Omental fat pad (tissue), 4 donors: ENCODE measurements at places on chromosomes 11 and 22. TPM values are rescaled to one million over a fixed set of nuclear protein-coding genes. Genes with fewer than 3 reads are reported as not detected.

RASSF10 gene
- total RNA-seq, result not detected

GGA1 gene
- 37.7 TPM for total RNA-seq

CTSD gene
- total RNA-seq, result 757 TPM

FXYD6 gene
- total RNA-seq, result 27.4 TPM

SAAL1 gene
- total RNA-seq, result 11.3 TPM
